ENCODE measurements at places on chromosomes 2 and 18.

DNA sequence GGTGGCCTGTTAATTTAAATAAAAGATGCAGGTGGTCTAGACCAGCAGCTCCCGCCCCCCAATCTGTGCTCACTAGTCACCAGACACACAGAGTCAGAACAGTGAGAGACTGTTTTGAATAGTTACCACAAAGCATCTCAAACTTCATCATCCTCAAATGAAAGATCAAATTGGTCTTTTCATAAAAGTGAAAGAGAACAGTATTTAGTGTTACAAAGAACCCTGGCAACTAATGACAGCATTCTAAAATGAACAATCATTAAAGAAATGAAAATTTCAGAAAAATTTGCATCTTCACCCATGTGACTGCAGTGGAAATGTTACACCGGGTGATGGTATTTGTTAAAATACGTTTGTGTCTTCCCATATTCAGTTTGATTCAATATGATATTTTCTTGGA, 65.5 kb upstream of the PMAIP1 start:
- no peak for DNase-seq

GRCh38 chr2:113219889-113220641, 46.3 kb downstream of the PSD4 start:
- no peak for DNase-seq

DNA sequence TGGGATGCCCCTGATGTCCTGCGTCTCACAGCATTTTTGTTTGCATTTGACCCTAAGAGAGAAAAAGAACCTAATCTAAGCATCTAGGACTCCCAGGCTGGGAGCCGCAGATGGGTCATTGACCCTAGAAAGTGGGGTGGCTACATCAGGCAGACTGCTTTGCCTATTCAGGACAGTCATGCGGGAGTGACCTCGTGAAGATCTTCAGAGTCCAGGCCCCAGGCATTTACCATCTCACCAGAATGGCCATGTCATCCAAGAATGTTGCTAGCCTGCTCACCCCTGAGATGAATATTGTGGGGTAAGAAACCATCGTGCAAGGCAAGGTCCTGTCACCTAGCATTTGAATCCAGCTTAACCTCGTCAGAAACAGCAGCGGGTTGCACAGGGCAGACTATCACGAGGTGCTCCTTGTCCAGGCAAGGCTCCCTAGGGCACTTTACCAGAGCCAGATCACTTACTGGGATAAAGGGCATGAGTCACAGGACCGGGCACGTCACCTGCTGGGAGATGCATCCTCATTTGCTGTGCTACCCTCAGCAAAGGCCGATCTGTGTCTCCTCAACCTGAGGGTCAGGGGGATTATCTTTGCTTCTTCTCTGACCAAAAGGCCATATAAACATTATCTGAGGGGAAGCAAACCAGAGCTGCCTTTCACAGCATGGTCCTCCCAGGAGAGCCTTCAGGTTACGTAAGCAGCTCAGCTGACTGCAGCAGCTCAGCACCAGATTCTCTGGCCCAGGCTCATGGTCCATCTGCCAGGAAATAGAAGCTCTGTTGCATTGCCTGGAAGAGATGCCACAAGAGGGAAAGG, 162.3 kb downstream of the ACKR3 start:
- DNase-seq, result no peak

DNA sequence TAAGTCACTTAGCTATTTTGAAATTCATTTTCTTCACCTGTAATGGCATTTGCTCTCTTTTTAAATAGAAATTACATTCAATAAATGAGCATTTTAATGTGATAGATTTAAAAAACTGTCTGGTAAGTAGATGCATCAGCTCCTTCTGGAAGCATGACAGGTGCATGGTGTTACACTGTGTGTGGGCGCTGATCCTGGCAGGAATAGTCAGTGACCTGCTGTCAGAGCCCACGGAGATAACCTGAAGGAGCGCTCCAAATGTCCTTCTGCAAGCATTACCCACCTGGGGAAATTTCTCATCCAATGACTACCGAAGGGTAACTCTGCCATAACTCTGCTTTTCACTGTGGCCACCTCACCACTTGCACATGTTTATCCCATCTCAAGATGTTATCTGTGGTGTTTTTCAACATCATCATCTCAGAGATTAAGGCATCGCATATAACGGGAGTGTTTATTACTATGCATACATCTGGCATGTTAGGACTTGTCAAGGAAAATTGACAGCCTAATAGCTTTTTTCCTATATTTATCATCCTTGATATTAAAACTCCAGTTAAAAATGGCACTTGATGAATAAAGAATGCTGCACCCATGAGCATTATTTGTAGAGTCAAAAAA, 637.3 kb downstream of the ERBB4 start:
- no peak for DNase-seq

GRCh38 chr18:49621301-49621700, 59.4 kb downstream of the LIPG start:
- DNase-seq, result no peak

DNA sequence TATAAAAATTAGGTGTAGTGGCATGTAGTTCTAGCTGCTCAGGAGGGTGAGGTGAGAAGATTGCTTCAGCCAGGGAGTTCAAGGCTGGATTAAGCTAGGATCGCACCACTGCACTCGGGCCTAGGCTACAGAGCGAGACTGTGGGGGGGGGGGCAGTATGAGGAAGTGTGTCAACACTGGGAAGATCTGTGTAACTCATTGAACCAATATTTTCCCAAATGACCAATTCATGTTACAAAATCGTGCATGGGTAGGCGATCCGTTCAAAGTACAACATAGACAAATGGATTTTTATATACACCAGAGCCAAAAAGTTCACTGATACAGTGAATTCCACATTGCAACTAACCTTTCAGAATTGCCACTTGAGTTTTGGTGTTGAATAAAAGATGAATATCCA, 8.1 kb downstream of the SMAD4 start:
- no peak for DNase-seq

- DNase-seq, result peak; percentile 63
Observed at GRCh38 chr2:105396254-105397024, 2.4 kb downstream of the FHL2 start.

GRCh38 chr2:85875350-85876050, 13.3 kb downstream of the ST3GAL5 start:
- DNase-seq, result no peak

GRCh38 chr2:189580658-189581353, at the start of gene SLC40A1:
Gene SLC40A1, minus strand, starts transcription at chr2:189580786. Its CDS starts 326 bp downstream, at chr2:189580460.
- DNase-seq, result peak; percentile 80

DNA sequence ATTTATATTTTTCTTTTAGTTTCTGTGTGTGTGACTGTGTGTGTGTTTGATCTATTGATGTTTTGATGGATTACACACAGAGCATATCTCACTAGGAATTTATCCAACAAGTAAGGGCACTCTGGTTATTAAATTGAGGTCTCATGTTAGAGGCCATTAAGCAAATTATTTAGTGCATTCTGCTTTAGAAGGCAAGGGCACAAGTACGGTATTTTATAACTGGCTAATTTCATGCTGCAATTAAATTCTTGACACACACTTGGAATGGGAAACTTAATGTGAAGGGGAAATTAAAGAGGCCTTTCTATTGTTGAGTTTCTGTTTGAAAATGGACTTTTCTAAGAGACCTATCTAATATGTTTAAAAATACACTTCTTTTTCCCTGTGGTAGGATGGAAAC, 25.8 kb downstream of the NYAP2 start:
- no peak for DNase-seq

DNA sequence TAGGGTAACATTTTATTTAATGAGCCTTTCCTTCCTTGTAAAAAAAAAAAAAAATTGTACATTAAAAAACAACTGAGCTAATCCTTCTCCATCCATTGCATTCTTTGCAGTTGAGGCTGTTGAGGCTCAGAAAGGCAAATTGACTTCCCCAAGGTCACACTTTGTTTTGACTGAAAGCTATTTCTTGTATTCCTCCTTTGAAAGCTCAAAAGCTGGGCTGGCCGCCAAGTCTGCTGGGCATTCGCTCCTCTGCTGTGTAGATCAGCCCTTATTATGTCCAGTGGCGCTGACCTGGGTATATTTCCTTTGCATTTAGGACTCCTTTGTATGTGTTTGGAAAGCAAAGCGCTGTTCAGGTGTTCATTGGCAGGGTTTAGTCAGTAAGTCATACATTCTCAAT, 44.0 kb downstream of the SGPP2 start:
- DNase-seq, result no peak

DNA sequence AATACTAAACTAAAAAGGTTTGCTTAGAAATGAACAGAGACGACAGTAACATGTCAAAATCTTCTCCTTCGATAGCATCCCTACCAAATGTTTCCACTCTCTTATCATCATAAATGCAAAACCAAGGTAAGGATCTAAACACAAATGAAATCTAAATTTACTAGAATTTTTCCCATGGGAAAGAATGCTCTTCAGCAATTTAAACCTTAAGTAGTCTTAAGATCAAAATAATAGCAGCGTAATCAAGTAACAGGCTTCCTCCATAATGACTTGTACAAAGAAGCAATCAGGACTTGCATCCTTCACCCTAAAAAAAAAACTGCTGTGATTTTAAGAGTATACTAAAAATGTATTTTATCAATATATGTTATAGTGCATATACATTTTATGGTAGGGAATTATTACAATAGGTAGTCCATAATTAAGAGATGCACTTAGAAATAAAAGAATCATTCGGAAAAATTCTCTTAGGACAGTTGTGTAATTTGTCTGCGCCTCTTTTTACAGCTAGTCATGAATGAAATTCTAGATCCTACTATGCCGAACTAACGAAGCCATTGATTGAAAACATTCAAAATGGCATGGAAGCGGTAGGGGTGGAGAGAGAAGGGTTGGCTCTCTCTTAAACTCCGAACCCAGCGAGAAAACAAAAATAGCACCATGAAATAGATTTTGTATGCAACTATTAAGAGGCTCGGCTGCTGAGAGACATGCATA, 1.3 kb downstream of the PGAP1 start:
- no peak for DNase-seq

GRCh38 chr2:40048506-40048905, 269.4 kb upstream of the THUMPD2 start:
- no peak for DNase-seq

- no peak for DNase-seq
Observed at GRCh38 chr2:49404108-49404507, 249.8 kb upstream of the FSHR start.

GRCh38 chr18:25229081-25229480, 122.9 kb downstream of the ZNF521 start:
- no peak for DNase-seq

DNA sequence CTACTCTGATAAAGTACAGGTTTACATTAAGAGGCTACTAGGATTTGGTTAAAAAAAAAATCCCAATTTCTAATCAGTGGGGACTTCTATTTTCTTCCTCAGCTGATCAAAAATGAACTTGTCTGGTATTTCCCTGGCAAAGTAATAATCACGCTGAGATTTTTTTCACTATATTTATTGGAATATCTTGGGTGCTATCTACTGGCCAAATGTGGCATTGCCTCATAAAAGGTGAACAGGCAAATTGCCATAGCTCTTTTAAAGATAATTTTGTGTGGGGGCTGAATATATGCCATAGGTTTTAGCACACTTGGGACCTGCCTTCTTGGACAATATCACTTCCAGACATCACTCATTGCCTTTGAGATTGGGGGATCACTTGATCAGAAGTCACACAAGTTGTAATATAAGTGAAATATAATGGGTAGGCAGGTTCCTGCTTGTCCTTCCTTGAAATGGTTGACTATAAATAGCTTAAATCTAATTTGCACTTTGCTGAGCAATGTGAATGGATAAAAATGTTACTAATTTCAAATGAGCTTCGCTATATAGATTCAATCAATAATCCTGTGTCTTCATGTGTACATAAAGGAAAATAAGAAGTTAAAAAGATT, 7.0 kb upstream of the NXPH2 start:
- DNase-seq, result no peak

DNA sequence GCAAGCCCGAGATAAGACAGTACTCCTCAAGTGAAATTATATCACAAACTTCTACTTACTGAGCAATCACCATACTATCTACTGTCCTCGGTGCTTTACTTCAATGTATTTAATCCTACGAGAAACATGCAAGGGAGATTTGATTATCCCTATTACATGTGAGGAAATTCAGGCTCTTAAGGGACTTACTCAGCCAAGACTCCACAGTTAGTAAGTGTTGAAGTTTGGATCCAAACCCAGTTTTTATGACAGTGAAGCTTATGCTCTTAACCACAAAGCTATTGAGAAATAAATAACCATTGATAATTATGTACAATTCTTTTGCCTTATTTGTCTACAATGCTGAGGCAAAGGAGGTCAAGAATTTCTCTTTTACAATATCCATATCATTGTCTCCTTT, 672.9 kb upstream of the ACVR2A start:
- DNase-seq, result no peak

DNA sequence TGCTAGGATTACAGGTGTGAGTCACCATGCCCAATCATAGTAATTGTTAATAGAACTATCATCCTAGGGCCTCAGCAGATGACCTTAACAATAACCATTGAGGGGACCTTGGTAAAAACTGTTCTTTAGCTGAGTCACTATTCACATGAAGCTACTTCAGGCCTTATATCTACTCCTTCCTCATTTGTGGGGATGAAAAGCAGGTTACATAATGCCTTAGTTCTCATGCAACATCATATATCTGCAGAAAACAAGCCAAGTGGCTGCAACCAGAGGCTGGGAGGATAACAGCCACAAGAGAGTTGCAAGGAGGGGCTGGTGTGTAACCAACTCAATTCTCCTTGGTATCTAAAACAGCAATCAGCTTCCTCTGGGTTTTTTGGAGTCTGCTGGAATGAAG, 445.4 kb downstream of the NBAS start:
- DNase-seq, result no peak

DNA sequence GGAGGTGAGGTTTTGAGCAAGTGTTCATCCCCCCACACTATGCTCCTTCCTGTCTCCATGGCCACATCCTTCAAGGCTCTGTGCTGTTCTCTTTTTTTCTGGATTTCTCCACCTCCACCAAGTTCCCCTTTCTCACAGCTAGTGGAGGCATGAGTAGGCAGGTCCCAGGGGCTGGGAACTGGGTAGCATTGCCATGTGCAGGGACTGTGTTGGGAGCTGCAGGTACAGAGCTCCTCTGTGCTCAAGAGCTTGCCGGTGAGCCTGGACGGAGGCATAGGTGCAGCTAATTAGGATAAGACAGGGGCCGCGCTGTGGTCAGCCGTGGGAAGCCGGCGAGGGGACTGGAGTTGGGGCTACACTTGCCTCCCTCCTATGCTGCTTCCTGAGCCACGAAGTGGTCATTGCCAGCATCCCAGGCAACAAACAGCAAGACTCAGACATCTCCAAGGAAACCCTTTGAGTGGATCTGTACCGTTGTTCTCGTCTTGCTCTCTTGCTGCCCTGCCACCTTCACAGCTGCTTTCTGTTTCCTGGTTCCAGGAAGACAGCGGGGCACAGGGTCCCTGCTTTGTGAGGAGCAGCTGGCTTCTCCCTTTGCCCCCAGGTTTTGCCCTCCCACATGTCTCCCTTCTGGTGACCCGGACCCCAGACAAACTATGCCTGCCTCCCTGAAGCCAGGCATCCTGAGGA, 36.9 kb downstream of the ATOH8 start:
- DNase-seq, result no peak

GRCh38 chr2:50535971-50536759, 495.8 kb downstream of the NRXN1 start:
- no peak for DNase-seq
